ENCODE measurements at places on chromosomes 16 and 17.

GRCh38 chr17:81160306-81160705 lies 5.0 kb upstream of the PVALEF start:
- DNase-seq = peak; percentile 92

- no peak for DNase-seq
Measured at GRCh38 chr17:71964559-71964958, 156.3 kb upstream of the SOX9 start.

- no peak for DNase-seq
Measured at GRCh38 chr17:70520447-70520846, 351.1 kb downstream of the KCNJ2 start.

DNA sequence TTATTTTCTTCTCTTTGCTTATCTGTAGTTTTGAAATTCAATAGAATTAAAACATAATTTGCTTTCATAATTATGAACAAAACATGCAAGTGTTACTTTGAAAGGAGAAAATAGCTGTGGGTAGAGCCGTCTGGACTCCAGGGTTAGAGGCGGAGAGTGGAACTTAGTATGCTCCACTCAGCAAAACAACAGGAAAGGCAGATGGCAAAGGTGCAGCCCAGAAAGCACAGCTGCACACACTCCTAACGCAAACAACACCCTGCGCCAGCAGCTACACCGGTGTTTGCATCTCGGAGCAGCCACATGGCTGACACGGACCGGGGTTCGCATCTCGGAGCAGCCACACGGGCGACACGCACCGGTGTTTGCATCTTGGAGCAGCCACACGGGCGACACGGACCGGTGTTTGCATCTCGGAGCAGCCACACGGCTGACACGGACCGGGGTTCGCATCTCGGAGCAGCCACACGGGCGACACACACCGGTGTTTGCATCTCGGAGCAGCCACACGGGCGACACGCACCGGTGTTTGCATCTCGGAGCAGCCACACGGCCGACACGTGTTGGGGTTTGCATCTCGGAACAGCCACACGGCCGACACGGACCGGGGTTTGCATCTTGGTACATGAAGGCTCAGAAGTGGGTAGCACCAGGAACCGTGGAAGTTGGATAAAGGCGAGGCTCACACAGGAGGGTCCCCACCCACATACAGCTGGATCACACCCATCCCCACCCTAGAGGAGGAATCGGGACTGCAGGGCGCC lies 12.2 kb upstream of the CAPN15 start:
- DNase-seq = no peak

- DNase-seq = no peak
Measured at GRCh38 chr16:15854906-15855703, 1.7 kb downstream of the MYH11 start.

- no peak for DNase-seq
Measured at GRCh38 chr16:27907457-27907972, 156.0 kb downstream of the GSG1L start.

- no peak for DNase-seq
Measured at GRCh38 chr16:89855986-89856385, 17.4 kb upstream of the TCF25 start.

- DNase-seq = no peak
Measured at GRCh38 chr16:47887496-47887895, 268.3 kb downstream of the ABCC12 start.

- no peak for DNase-seq
Measured at GRCh38 chr16:57658130-57658877, 9.8 kb upstream of the ADGRG3 start.

- DNase-seq = no peak
Measured at GRCh38 chr16:67036323-67036741, 7.4 kb downstream of the CBFB start.

DNA sequence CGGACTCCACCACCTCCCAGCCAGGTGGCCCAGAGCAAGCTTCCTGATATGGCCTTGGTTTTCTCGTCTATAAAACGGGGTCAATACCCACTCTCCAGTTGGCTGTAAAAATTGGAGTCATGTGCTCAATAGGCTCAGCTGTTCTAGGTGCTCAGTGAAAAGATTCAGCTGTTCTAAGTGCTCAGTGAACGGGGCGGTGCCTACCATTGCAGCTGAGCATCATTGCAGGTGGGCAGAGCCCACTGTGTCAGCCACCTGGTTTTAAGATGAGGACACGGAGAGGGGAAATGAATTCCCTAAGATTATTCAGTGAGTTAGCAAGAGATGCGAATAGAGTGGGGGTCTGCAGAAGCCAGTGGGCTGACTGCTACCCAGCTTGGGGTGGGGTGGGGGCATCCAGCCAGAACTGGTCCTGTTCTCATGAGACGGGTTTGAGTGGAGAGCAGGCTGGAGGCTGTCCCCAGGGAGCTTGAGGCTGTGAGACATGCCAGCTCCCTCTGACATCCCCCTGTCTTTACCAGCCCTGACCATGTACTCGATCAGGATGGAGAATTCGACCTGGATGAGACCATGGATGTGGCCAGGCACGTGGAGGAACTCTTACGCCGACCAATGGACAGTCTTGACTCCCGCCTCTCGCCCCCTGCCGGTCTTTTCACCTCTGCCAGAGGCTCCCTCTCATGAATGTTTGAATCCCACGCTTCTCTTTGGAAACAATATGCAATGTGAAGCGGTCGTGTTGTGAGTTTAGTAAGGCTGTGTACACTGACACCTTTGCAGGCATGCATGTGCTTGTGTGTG lies 21.9 kb downstream of the STAT5A start:
- DNase-seq = no peak

DNA sequence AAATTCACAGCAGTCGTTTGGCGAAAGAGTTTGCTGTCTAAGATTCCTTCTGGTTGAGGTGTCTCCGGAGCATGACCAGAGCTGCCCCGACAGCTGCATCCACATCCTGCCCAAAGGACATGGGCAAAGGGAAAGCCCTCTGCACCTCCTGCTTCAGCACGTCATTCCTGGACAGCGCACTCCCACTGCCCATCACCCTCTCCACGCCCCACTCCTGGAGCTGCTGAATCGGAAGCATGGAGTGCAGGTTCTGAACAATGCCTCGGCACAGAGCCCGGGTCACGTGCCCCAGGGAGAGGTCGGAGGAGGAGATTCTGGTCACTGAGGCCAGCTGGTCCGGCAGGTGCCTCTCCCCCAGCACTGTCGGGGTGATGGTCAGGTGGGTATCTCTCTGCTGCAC lies 1.3 kb upstream of the TRPV1 start:
- DNase-seq = no peak

DNA sequence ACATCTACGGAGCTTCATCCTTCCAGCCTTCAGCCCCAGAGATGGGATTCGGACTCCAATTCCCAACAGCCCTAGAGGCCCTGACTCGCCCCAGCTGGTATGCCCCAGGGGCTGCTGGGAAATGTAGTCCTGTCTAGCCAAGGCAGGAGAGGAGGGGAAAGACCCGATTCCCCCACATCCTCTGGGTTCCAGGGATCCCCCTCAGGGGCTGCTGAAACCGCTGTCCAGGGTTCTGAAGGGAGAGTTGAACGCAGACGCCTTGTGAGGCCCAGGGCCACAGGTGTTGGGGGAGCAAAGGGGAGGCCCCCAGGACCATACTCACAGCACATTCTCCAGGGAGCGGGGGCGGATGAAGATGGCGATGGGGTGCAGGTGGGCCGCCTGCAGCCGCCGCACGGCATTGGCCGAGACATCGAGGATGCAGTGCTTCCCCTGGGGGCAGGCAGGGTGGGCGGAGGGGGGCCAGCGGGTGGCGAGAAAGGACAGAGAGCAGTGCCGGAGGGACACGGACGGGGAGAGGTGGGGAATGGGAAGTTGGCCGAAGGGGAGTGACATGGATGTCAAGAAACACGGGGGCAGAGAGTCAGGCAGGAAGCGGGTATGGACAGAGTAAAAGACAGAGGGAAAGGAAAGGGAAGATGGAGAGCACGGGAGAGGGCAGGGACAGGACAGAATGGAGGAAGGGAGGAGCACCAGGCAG lies 12.6 kb upstream of the ASGR1 start:
- peak; percentile 37 for DNase-seq

GRCh38 chr17:11598274-11599221 lies at the start of gene DNAH9:
Gene DNAH9, plus strand, starts transcription at chr17:11598470. Its CDS starts 29 bp downstream, at chr17:11598499.
- peak; percentile 6 for DNase-seq

DNA sequence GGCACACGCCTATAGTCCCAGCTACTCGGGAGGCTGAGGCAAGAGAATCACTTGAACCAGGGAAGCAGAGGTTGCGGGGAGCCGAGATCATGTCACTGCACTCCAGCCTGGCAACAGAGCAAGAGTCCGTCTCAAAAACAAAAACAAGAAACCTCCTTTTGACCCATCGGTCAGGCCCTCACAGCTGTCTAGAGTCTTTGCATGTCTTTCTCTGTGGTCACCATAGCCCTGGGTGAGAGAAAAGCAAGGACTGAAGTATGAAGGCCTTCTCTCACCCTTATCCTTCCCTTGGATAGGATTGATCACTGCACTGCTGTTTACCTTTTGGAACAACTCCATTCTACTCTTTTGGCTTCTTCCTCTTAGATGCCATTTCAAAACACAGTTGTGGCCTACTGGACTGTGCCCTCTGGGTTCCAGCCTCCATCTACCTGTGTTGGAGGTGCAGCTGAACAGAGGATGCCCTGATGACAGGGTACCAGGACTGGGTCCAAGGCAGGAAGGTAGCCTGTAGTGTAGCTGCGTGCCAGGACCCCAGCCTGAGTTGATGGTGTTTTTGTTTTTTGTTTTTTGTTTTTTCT lies 37.1 kb downstream of the LDHD start:
- DNase-seq = no peak

DNA sequence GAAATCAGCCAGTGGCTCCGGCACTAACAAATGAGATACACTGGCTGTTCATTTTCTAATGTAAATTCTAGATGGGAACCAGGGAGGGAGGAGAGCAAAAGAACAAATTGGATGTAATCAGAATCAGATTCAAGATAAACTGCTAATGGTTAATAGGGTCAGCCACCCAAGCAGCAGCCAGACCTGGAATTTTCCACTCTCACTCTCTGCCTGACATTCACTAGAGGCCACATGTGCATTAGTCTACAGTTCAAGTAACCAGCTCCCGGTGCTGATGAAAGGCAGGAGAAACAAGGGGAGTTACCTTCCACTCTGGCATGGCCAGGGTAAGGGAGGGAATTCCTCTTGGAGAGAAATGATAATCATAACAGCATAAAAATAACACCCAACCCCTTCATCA lies 597.7 kb downstream of the TOX3 start:
- DNase-seq = no peak

DNA sequence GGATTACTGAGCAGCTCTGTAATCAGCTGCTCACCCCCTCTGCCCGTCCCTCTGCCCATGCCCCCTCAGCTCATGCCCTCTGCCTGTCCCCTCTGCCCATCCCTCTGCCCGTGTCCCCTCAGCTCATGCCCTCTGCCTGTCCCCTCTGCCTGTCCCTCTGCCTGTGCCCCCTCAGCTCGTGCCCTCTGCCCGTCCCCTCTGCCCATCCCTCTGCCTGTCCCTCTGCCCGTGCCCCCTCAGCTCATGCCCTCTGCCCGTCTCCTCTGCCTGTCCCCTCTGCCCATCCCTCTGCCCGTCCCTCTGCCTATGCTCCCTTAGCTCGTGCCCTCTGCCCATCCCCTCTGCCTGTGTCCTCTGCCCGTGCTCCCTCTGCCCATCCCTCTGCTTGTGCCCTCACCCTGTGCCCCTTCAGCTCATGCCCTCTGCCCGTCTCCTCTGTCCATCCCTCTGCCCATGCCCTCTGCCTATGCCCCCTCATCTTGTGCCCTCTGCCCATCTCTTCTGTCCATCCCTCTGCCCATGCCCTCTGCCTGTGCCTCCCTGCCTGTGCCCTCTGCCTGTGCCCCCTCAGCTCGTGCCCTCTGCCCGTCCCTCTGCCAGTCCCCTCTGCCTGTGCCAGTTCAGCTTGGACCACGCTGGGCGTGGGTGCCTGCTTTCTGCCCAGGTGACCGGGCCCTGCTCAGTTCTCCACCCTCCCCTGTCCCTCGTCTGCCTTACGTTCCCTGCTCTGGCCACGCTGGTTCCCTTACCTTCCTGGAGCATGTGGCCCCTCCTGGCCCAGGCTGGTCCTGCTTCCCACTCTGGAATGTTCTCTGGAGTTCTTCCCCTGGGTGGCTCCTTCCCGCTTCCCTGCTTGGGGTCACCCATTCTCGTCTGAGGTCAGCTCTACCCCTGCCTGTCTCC lies 97.6 kb downstream of the NPIPB11 start:
- no peak for DNase-seq

All from suppressor macrophage (primary cell).